Ammon's horn (tissue), 1 donor: ENCODE measurements at places on chromosomes 6 and 20.
A peak's percentile ranks its signal among the peaks of the same experiment; 100 is the strongest.

DNA sequence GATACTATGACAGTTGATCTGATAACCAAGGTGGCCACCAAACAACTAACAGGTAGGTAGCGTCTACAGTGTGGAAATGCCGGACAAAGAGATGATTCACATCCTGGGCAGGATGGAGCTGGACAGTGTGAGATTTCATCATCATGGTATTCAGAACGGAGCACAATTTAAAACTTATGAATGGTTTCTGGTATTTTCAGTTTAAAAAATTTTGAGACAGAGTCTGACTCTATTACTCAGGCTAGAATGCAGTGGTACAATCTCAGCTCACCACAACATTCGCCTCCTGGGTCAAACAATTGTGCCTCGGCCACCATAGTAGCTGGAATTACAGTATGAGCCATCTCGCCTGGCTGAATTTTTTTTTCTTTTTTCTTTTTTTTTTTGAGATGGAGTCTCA, 43.8 kb downstream of the CEP57L1 start:
- DNase-seq: no peak

DNA sequence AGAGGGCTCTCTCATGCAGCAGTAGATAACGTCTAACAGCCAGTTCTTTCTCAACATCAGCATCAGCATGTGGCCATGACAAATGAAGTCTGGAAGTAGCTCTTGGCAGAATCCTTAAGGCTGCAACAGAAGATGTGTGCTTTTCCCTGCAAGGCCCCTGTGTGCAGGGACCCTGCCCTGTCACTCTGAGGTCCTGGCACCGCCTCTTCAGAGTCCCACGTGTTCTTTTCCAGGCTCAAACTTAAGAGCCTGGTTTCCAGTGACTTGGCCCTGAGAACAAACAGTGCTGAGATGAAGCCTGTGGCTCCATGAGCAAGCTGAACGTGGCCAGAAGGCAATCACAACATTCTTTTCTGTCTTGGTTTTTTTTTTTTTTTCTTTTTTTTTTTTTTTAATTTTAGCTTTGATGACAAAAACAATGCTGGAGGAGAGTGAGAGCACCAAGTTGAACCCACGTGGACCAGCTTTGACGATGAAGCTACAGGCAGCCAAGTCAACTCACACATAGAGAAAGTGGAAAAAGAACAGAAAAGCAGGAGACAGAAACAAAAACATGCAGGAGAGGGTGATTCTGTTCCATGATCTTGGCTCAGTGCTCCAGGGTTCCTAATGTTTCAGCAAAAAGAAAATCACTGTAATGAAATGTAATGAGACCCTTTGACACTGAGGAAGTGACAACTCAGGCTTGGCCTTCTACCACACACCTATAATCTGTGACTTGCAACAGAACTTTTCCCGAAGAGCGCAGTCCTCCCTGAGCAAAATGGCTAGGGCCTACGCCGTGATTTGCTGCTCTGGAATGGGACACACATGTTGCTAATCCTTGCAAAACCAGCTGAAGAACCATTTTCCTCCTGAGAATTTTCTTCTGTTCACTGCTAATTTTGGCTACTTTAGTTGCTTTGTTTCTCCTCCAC, 86.1 kb downstream of the FOXC1 start:
- no peak for DNase-seq

- DNase-seq: no peak
Measured at GRCh38 chr6:15109338-15110090, 136.4 kb upstream of the JARID2 start.

- DNase-seq: no peak
Measured at GRCh38 chr6:106735828-106736227, 106.5 kb downstream of the QRSL1 start.

DNA sequence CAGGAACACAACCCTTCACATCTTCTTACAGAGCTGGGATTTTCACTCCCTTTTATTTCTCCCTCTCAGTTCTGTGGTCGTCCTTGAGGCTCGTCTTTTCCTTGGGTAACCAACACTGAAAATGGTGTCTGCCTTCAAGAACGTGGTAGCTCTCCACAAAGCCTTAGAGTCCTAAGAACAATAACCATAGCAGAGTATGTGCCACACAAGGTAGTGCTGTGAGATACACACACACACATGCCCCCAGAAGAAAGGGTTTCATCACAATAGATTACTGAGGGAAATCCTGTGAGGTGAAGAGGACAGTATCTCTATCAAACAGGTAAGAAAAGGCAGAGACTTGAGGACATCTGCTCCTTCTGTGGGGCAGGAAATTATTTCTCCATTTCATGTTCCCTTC, 104.8 kb upstream of the HDAC2 start:
- DNase-seq: no peak

DNA sequence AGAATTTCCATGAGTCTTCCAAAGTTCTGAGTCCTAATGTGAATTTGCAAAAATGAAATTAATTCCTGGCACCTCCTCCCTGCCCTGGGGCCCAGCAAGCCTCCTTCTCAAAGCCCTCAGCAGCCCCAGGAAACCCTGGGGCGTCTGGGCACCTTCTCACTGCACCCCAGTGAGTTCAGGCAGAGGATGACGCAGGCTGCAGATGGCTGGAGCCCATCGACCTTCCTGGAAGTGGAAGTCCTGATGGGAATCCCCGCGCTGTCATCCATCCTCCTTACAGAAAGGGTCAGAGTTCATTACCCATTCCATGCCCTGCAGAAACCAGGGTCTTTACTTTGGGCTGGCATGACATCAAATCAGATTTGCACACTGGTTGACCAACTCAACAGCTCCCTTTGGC, 31.6 kb downstream of the DLL1 start:
- no peak for DNase-seq

- DNase-seq: peak; percentile 83
Measured at GRCh38 chr20:3045042-3045815, 623 bp upstream of the MRPS26 start.

GRCh38 chr6:22053391-22053997, 243.3 kb downstream of the PRL start:
- no peak for DNase-seq

DNA sequence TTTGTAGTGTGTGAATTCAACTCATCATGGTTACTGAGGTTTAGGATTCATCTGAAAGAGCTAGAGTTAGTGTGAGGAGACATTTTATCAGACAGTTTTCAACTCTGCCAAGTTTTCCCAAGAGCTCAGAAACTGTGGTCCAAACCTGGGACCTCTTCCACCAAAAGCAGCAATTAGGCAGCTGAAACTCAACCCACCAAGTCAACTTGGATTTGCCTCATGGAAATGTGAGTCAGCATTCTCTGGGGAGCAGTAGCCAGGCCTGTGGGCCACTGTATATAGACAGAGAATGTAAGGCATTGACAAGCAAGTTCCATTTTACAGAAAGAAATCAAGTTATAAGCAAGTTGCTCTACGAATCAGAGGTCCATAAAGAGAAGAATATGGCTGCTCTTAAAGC, 178.8 kb upstream of the HDDC2 start:
- no peak for DNase-seq
